ENCODE measurements at places on chromosomes 11 and 22.

GRCh38 chr11:134819041-134819440, 407.0 kb upstream of the B3GAT1 start:
- DNase-seq, result no peak

DNA sequence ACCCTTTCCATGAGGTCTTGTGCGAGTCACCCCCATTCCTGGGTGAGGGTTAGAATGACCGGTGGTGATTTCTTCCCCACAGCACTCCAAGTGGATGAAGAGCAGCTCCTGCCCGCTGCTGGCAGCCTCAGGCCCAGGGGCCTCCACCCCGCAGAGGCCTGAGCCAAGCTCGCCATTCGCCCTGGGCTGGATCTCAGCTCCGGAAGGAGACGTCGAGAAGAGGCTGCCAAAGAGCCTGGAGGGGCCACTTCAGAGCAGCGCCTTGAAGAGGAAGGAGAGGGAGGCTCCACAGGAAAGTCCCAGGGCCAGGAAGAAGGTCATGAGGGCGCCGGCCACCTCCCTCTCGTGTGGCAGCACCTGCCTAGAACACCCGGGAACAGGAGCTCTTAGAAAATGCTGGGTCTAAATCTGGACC, 8.4 kb downstream of the SLC29A2 start:
- no peak for DNase-seq

DNA sequence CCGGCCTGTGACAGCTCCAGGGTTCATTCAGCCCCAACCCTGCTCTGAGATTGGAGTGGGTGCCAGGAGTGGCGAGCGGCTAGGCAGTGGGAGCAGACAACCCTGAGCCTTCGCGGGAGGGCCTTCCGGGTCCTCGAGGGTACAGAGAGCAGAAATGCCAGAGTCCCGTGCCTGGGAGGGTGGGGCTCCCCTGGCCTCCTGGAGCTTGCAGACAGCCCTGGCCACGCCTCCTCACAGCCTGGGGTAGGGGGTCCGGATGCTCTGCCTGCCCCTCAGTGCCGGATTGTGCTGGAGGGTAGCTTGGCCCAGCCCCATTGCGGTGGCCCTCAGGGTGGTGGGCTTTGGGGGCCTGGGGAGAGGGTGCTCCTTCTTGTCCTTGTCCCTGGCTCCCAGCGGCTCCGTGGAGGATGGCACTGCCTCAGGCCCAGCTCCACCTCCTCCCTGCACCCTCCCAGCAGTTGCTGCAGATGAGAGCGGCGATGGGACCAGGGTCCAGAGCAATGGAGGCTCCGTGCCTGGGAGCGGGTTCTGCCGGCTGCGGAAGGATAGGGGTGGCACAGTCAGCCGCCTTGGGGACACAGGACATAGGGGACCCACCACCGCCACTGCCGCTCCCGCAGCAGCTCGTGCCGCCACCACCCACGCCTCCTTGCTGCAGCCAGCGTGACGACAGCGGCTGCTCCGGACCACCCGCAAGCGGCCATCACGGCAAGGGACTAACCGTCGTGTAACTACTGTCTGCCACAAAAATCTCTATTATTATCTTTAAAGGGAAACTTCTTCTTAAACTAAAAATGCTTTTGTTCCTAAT, 34.9 kb upstream of the OR10G7 start:
- DNase-seq, result no peak

GRCh38 chr11:41861838-41862237, 402.4 kb upstream of the LRRC4C start:
- DNase-seq, result no peak

DNA sequence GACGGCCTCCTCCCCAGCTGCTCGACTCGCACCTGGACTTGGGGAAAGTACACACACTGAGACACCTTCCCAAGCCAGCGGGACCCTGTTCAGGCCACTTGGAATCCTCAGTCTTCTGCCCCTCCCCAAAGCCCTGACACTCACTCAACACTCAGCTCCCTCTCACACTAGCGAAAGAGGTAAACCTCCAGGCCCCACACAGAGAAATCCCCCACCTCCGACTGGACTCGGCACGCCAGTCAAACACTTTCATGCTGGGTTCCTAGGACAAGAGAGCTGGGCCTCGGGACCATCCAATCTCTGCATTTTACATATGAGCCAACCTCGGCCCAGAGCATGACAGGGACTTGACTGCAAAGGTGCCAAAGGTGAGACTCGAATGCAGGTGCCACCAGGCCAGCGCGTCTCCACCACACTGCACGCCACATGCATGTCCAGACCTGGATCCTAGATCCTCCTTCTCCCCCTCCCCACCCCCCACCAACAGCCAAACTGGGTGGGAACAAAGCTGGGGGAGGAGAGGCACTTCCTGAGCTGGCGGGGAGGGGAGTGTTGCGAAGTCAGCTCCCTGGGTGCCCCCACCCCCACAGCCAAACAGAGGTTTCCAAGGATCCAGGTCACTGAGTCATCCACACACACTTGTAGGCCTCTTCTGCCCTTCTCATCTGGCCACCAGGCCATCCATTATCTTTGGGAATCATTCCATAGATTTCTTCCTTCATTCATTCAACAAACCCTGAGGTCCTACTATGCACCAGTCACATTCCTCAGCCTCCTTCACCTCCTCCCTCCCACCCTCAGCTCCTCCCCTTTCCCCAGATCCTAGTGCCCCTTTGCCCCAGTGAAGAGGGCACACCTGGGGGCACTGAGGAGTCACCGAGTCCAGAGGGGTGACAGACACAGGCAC, 10.7 kb upstream of the CD5 start:
- peak; percentile 13 for DNase-seq

DNA sequence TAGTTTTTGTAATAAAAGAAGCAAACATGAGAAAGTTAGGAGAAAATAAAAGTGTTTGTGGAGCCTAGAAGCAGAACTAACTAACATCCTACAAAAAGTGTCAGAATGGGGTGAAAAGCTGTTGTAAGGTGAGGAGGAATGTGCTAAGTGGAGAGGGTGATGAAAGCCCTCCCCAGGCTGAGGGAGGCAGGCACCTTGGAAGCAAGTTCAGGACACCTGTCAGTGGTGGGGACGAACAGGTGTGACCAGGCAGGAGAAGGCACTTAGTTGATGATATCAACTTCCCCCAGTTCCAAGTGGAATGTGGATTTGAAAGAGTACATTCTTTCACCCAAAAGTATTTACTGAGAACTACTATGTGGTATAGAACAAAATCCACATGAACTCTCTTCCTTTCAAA, 18.7 kb upstream of the BMAL1 start:
- no peak for DNase-seq

GRCh38 chr11:69372589-69373250, 78.8 kb downstream of the MYEOV start:
- DNase-seq, result no peak

DNA sequence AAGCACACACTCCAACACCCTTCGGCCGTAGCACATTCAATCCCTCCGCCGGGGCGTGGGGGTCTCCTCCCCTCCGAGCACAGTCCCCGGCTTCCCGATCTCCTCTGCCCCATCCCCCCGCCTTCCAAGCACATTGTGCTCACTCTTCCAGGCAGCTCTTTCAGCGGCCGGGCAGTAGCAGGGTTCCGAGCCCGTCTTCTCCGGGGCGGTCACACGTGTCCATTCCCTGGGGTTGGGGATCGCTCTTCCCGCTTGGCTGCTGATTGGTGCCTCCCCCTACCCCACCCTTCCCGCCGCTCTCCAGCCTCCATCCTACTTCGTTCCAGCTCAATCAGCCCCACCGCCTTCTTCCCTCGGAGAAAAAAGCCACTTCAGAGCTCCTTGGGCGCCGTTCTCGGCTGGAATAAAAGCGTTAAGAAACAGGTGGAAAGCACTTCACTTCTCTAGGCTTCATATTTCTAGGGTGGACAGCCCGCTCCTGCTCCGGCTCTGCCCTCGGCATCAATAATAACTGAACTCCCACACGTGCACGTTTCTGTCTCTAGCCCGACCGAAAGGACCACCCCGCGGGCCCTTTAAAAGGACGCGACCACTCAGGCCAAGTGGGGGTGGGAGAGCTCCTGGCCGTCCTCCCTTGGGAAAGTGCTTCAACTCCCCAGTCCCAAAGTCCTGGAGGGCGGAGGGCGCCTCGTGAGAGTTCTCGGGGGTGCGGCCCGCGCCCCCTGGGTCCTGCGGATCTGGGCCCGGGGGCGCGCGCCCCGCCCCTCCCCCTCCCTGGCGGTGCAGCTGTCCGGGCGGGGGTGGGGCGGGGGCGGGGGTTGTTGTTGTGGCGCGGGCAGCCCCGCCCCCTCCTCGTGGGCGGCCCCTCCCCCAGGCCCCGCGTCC, 464 bp upstream of the CECR2 start:
- no peak for DNase-seq

GRCh38 chr22:36349726-36350125, 38.0 kb downstream of the MYH9 start:
- DNase-seq, result no peak

GRCh38 chr11:113839842-113840241, 35.5 kb downstream of the USP28 start:
- no peak for DNase-seq

DNA sequence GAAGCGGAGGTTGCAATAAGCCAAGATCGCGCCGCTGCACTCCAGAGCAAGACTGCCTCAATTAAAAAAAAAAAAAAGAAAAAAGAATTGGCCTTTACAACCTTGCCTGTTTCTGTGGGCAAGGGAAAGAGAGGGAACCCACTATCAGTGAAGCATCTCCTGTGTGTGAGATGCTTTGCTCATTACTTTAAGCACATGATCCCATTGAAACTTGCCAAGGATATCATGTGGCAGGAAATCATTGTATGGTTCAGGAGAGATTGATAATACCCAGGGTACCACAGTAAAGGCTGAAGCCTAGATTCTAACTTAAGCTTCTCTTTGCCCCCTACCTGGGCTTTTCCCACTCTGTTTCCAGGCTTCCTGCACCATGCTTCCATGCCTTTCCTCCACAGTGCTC, 3.6 kb downstream of the LDLRAD3 start:
- no peak for DNase-seq

DNA sequence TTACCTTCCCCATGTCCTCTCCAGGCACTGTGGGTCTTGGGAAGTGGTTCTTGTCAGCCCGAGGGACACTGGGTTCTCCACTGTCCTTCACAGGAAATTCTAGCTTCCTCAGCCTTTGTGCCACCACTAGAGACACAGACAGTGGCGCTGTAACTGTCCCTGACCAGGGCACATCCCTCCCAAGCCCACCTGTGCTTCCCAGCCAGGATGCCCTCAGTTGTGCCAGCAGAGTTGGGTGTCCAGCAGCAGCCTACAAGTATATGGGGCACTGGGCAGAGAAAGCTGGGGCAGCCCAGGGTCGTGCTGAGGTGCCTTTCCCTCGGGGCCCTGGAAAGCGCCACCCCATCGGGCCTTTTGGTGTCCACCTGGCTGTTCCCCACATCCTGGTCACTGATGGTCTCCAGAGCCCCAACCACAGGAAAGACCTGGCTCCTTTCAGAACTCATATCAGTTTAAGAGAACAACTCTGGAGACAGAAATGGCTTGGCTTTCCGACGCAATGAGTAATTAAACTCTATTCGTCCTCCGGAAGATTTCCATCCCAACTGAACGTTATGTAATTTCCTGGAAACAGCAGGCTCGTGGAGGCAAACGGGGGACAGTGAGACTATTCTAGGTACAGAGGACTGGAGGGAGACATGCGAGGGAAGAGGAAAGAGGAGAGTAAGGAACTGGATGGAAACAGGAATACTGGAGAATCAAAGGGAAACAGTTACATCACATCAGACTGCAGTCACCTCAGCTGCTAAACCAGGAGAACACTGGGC, 28.6 kb downstream of the PPP2R1B start:
- no peak for DNase-seq

DNA sequence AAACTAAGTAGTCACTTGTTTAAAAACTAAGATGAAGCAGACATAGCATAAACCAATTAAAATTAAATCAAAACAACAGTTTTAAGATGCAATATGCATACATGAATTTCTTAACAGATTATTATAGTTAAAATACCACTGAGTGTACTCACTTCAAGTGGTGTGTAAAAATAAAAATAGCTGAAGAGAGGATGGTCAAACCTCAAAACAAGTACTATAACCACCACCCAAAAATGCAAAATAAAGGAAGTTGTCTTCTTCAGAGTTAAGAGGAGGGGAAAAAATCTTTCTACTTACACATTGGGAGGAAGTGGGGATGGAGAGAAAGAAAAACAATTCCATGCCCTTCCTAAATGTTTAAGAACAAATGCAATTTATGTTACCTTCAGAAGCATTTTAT, 31.9 kb downstream of the RRAS2 start:
- DNase-seq, result no peak

- DNase-seq, result no peak
Observed at GRCh38 chr11:124880290-124880611, 15.0 kb downstream of the ROBO3 start.

DNA sequence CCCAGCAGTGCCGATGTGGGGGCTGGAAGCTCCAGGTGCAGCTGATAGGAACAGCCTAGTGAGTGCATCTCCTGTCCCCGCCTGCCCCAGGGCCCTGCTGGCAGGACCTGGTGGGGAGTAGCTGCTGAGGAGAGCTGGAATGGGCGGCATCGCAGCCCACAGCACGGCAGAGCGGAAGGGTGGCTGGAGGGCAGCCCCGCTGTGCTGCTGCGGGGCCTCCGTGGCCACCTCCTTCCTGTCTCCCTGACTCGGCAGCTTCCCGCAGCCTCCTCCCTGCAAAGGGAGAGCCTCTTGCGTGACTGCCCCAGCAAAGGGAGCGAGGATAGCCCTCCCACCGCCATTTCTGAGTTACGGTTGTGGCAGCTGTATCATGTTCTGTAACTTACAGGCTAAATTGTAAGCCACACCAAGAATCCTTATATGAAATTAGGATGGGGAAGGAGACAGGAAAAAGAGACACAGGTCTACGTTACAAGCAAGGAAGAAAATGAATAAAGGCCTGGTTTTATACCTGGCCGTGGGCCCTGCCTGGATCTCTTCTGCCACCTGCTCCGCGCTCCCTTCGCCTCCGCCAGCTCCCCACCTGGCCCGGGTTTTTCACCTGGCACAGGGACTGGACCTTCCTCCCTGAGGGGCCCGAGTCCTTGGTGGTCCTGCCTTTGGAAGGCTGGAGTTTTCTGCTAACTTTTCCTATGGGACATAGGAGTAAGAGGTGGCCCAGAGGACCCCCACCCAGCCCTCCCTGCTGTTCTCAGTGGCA, 10.0 kb downstream of the TPCN2 start:
- DNase-seq, result no peak

DNA sequence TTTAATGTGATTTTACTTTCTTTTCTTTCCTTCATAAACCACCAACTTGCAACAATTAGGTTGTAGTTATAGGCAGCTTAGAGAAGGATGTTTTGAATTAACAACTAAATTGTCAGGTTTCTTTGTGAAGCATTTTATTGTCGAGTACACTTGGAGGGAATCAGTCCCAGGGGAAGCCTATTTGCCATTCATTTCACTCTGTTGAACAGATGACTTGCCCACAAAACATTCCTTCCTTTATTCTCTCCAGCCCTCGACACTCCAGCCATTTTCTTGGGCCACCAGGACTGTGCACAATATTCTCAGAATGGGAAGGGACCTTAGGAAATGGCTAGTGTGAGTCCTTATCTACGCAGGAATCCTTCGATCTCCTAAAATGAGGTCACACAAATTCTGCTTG, 620.6 kb downstream of the SOX6 start:
- DNase-seq, result no peak

DNA sequence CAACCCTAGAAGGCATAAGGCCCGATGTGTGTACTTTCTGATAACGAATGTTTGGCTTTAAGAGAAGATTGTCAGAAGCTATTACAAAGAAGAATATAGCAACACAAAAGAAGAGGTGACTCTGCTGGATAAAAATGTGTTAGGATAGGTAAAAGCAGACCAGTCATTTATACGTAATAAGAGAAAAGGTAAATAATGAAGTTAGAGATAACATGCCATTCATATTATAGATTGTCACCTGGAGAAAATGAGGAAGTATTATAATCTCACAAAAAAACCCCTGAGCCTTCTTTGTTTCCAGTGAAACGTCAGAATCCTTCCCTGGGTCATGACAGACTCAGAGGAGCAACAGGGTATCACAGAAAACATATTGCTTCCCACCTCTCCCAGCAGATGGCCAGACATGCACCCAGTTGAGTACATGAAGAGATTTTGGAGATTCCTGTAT, 36.1 kb downstream of the PPFIA1 start:
- DNase-seq, result no peak
